ENCODE measurements at places on chromosomes 16 and 17.

GRCh38 chr16:51154271-51155171 is 3.5 kb upstream of the SALL1 start:
- no peak for DNase-seq

DNA sequence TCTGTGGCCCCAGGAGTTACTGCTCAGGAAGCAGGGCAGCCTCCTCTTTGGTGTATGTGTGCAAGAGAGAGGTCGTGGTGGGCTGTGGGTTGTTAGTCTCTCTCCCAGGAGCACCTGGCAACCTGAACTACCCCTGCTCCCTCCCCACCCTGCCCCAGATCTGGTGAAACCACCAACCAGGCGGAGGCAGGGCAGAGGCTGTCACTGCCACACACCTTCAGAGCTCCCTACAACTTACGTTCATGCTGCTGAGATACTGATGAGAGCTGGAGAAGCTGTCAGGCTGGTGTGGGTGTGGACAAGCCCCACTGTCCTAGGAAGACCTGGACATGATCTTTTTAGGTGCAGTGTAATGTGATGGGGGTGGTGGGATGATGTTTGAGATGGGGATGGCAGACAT is 24.3 kb downstream of the GOSR2 start:
- no peak for DNase-seq

DNA sequence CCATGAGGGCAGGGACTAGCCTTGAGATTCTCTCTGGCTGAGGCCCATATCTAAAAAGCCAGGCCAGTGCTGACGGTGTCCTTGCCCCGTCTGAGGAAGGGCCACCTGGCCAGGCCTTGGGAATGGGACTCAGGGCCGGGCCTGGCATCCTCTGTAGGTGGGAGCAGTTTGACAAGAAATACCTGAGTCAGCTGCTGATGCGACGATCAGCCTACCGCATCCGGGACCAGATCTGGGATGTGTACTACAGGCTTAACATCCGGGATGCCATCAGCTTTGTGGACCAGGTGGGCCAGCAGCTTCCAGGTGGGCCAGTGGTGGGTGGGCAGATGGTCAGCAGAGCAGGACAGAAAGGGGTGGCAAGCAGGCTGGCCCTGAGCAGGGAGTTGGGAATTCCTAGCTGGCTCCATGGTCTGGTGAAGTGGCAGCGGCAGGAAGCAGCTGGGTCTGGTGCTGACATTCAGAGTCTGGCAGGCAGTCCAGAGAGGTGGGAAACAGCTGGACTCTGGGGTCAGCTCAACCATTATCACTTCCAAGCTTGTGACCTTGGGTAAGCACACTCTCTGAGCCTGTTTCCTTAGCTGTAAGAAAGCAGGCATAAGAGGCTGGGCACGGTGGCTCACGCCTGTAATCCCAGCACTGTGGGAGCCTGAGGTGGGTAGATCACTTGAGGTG is 9.5 kb downstream of the SLC9A5 start:
- no peak for DNase-seq

DNA sequence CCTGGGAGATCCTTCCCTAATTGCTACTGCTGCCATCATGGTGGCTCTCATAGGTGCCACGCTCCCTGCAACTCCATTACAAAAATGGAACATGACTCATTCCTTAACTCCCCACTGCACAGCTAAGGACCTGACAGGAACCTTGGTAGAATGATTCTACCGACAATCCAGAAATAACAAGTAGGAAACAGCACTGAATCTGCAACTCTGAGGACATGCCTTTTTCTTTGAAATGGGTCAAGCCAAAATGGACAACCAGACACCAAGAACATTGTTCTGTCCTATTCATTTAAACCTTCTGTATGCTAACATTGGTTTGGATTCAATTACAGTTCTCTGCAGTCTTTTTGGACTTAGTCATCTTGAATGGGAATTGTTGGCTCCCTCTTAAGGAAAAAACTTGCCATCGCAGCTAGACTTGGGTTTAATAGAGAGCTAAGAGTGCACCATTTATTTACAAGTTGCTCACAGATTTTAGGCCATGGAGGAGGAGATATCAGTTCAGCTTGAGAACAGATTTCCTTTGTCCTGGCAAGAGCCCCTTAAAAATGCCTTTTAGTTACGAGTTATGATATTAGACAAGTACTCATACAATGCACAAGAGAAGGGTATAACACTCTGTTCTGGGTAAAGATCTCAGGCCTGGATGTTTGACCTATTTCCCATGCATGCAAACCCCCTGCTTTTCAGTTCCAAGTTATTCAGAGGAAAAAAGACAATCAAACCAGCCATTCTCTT is 20.9 kb upstream of the NSRP1 start:
- no peak for DNase-seq

DNA sequence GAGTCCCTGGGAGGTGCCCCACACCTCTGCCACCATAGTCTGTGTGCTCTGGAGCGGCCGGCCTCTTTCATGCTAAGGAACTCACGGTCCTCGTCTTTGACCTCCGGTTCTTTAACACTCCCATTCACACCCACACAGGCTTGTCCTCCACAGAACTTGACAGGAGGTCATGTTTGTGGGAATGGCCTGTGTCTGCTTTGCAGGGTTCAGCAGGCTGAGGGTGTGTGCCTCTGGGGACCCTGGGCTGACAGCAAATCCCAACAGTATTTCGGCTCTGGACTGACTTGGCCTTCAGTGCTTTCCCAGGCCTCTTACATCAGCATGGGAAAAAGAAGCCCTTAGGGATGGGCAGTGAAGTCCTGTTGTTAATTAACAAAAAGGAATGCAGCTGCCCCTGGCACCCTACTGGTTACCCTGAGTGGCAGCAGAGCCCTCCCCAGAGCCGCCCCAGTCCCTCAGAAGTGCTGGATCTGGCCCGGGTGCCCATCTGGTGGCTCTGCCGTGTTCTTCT is 35.4 kb upstream of the ADORA2B start:
- DNase-seq, result no peak

DNA sequence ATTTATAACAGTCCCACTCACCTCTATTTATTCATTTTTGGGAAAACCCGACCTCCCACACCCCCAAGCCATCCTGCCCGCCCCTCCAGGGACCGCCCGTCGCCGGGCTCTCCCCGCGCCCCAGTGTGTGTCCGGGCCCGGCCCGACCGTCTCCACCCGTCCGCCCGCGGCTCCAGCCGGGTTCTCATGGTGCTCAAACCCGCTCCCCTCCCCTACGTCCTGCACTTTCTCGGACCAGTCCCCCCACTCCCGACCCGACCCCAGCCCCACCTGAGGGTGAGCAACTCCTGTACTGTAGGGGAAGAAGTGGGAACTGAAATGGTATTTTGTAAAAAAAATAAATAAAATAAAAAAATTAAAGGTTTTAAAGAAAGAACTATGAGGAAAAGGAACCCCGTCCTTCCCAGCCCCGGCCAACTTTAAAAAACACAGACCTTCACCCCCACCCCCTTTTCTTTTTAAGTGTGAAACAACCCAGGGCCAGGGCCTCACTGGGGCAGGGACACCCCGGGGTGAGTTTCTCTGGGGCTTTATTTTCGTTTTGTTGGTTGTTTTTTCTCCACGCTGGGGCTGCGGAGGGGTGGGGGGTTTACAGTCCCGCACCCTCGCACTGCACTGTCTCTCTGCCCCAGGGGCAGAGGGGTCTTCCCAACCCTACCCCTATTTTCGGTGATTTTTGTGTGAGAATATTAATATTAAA is 638 bp upstream of the TMEM88 start:
- DNase-seq, result no peak

DNA sequence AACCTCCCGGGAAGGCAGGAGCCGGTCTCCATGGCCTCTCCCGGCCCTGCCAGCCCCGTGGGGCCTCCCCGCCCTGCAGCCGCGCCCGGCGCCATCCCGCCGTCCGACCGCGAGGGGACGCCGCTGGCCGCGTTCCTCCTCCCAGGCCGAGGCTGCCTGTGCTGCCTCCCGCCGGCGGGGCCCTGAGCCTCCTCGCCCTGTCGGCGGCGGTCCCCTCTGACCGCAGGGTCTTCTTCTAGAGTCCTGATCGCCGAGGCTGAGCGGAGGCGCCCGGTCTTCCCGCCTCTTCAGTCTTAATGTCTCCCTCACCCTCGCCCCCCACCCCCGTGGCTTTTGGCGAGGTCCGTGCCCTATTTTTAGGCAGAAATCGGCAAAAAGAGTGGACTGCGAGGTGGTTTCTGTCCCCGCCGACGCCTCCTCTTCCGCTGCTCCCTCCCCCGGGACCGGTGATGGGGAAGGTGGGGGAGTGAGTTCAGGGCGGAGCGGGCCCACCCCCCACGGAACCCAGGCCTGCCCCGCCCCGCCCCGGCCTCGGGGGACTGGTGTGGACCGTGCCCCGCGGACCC is 794 bp upstream of the CPNE7 start:
- no peak for DNase-seq

- DNase-seq, result no peak
These were observed 582.7 kb upstream of the PSMD7 start for GRCh38 chr16:73713778-73714495.

GRCh38 chr17:9937901-9938300 is 32.8 kb upstream of the RCVRN start:
- no peak for DNase-seq

DNA sequence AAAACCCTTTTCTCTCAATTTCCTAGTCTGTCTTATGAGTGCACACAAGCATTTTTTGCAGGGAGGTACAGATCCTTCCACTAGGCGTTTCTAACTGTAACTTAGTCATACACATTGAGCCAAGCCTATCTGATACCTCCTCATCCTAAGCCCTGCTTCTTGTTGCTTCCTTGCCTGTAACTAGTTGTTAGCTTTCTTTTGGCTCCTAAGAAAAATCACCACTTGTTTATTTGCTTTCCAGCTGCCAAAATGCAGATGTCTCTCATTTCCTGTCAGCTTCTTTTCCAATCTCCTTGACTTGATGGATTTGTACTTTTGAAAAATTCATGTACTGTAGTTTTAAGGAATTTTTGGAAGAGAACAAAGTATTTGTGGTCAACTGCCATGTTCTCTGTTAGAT is 73.7 kb downstream of the TNRC6C start:
- DNase-seq, result no peak

- no peak for DNase-seq
These were observed 32.8 kb downstream of the NETO2 start for GRCh38 chr16:47110939-47111338.

GRCh38 chr16:28603381-28604185 is 6.3 kb downstream of the SULT1A1 start:
- DNase-seq, result no peak

GRCh38 chr16:83541231-83541630 is 266.5 kb upstream of the HSBP1 start:
- no peak for DNase-seq

GRCh38 chr16:76656994-76657393 is 379.8 kb downstream of the CNTNAP4 start:
- no peak for DNase-seq

All from stimulated activated CD4-positive, alpha-beta T cell treated with anti-CD3 and anti-CD28 coated beads, Interleukin-1b, Interleukin-23, amount 100 ng/mL, for 1 hour (primary cell).